NCI-H2107 (cell line): ENCODE measurements at places on chromosomes 5 and 9.

- no peak for DNase-seq
Measured at GRCh38 chr5:109407913-109408312, 1.9 kb downstream of the PJA2 start.

GRCh38 chr5:139757727-139758509 lies 37.7 kb upstream of the PSD2 start:
- no peak for DNase-seq

- peak; percentile 74 for DNase-seq
Measured at GRCh38 chr5:125612181-125612721, 811.0 kb upstream of the GRAMD2B start.

DNA sequence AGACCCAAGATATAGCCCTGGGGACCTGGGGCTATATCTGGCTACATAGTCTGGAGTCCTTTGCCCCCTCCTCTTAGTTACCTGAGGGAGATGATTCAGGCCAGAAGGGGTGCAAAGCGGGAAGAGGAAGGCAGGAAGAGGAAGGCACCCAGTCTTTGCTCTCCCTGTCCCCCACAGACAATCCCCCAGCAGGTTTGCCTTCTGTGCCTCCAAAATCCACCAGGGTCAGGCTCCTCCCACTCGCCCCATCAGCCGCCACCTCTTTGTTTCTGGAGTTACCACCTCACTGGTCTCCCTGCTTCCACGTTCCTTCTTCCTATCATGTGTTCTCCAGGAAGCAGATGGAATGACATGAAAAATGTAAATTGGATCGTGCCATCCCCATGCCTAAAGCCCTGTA lies 31.2 kb upstream of the FABP6 start:
- no peak for DNase-seq

DNA sequence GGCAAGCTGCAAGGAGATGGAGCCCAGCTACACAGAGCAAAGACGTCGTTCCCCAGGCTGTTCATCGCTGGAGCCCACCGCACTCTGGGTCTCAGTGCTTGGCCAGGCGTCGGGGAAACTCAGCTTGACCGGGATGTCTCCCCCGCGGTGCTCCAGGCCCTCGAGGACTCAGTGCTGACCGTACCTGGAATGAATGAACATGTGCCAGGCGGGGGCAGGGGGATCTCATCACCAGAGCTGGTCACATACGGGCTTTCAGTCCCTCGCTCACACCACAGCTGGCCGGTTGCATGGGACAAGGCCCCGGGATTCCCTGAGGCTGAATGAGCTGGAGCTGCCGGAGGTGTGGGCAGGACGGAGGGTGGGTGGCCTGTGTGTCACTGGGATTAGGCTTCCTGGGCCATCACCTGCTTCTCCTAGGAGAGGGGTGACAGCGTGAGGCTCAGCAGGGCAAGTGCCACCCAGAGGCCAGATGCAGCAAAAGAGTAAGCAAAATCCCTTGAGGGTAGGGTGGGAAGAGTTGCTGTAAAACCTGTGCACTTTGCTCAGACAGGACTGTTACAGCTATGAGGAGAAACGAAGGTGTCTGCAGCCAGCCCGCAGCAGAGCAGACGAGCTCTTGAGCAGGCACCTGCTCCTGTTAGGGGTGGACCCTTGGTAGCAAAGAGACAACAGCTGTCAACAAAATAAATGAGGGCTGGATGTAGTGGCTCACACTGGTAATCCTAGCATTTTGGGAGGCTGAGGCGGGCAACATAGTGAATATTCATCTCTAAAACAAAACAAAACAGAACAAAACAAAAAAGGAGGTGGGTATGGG lies 70.7 kb upstream of the RAPGEF1 start:
- DNase-seq: no peak

GRCh38 chr5:132497488-132497997 lies 7.0 kb upstream of the IRF1 start:
- DNase-seq: no peak

DNA sequence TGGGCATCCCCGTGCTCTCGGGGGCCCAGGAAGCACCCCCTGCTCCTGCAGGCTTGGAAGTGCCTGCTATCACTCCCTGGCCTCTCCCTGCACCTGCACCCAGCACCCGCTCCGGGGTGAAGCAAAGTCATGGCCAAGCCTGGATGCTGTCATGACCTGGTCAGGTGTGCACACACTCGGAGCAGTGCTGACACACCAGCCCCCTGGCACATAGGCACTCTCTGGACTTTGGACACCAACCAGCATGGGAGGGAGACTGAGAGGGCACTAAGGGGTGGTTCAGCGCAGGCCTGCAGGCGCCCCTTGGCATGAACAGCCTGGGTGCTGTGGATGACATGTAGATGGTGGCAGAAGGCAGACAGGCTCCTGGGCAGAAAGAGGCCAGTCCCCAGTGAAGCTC lies 158.6 kb downstream of the GHR start:
- DNase-seq: no peak

GRCh38 chr5:14615365-14615764 lies 33.8 kb downstream of the OTULINL start:
- DNase-seq: no peak

- DNase-seq: no peak
Measured at GRCh38 chr5:113252066-113252465, 182.7 kb downstream of the TSSK1B start.

GRCh38 chr9:128550770-128551656 lies 1.4 kb upstream of the SPTAN1 start:
- no peak for DNase-seq

- no peak for DNase-seq
Measured at GRCh38 chr5:121962347-121962670, 534 bp downstream of the SRFBP1 start.

GRCh38 chr9:97592126-97592525 lies 41.0 kb downstream of the TSTD2 start:
- peak; percentile 8 for DNase-seq

DNA sequence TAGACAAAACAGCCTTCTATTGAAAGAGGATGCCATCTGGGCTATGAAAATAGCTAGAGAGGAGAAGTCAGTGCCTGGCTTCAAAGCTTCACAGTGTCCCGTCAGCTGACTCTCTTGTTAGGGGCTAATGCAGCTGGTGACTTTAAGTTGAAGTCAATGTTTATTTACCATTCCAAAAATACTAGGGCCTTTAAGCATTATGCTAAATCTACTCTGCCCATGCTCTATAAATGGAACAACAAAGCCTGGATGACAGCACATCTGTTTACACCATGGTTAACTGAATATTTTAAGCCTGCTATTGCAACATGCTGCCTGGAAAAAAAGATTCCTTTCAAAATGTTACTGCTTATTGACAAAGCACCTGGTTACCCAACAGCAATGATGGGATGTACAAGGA lies 309.1 kb downstream of the NTRK2 start:
- DNase-seq: no peak

DNA sequence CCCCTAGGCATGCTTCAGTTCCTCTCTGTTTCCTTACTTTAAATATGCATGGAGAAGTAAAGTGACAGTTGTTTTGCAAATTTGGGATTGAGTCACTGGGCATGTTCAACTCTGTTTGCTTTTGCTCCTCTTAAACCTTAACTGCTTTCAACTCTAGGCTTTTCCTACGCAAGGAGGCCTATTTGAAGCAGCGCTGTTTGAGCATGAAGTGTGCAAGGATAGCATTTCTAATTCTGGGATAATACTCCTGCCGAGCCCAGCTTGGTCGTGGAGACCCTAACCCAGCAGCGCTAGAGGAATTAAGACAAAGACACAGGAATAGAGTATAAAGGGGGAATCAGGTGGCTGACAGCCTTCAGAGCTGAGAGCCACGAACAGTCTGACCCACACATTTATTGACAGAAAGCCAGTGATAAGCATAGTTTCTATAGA lies 803.4 kb upstream of the CDH10 start:
- DNase-seq: no peak

DNA sequence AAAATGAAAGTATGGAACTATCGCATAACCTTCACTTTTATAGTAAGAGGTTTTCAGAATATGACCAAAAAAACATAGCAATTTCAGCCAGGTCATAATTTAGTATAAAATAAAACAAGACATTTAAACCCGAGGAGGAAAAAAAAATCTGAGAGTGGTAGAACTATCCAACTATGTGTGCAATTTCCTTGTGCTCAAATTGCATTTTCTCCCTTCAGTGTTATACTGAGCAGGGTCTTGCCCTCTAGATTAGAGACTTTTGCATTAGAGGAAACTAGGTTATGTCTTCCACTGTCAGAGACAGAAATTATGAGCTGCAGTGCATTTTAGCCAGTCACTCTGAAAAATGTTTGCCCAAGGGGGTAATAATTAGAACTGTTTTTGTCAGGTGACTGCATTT lies 330.6 kb downstream of the NR2F1-AS1 start:
- no peak for DNase-seq

- DNase-seq: no peak
Measured at GRCh38 chr5:53607886-53608285, 47.4 kb downstream of the NDUFS4 start.

GRCh38 chr9:38244971-38245370 lies 147.5 kb upstream of the ALDH1B1 start:
- DNase-seq: no peak

- DNase-seq: no peak
Measured at GRCh38 chr9:134652291-134653225, 11.0 kb downstream of the COL5A1 start.

DNA sequence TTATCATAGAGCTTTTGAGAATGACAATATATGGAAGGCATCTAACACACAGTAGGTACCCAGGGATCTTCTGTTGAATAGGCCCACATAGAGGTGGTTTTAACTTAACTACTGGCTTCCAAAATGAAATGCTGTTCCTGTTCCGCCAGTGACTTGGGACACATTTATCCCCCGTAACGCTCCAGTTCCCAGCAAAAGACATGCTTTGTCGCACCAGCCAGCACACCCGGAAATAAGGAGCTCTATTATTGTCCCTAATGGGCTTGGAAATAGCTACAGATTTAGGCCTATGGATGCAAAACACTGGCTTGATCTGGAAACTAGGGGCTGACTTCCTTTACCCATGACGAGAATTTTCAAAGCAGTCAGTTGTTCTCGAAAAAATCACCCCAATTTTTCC lies 45.9 kb upstream of the C5orf58 start:
- DNase-seq: no peak

GRCh38 chr9:14706530-14707140 lies 13.4 kb upstream of the ZDHHC21 start:
- DNase-seq: no peak

GRCh38 chr5:129244478-129244877 lies 149.9 kb downstream of the ISOC1 start:
- no peak for DNase-seq

GRCh38 chr9:116003397-116003796 lies 150.2 kb upstream of the PAPPA start:
- DNase-seq: no peak

GRCh38 chr5:74499256-74500050 lies 141.1 kb downstream of the ENC1 start:
- DNase-seq: no peak

DNA sequence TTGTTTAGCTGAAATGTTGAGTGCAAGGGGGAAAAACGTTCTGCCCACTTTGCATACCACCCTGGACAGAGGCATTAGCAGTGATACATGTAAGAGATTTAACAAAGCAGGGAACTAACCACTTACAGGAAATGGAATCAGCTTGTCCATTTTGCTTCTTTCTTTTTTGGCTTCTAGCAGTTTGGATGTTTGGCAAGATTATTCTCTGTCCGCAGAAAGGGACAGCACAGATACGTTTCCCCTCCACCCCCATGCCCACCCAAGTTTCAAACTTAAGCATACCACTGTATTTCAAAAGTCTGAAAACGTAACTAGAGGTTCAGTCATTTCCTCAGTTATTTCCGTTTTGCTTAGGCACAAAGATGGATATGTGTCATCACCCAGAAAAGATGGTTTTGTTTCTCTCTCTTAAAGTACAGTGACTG lies 118.4 kb downstream of the GDNF start:
- DNase-seq: no peak

DNA sequence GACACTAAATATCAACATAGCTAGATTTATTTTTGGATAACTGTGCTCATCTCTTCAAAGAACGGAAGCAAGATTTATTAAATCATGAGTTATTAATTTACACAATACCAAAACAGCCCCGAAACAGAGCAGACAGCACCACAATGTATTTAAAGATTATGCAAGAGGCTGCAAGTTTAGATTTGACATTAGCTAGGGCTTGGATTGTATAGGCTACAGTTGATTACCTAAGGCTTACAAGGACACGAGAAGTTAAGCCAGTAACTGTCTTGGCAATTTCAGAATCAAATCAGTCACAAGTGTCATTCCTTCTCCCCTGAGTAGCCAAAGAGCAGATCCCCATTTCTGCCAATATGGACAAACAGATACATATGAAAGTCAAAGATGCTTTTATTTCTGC lies 152.6 kb downstream of the MED27 start:
- DNase-seq: no peak

DNA sequence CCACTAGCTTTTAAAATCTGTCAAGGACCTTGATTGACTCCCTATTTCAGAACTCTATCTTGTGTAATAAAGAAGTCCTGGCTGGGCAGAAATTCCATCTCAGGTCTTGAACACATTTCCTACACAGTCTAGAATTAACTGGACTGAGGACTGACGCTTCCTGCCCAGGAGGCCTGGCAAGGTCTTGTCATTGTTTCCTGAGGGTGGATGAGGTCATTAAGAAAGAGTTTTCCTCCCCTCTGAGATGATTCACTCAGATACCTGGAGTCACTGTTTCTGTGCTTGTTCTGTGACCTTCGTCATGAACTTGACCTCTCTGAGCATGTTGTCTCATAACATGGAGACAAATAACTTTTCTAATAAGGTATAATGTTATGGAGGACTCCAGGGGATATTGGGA lies 10.0 kb downstream of the MTAP start:
- DNase-seq: no peak

GRCh38 chr5:31639481-31640411 lies 815 bp downstream of the PDZD2 start:
- DNase-seq: no peak

- DNase-seq: no peak
Measured at GRCh38 chr5:139668064-139668880, 20.1 kb downstream of the CXXC5 start.

GRCh38 chr5:75239681-75240080 lies 3.0 kb upstream of the ANKRD31 start:
- DNase-seq: no peak

GRCh38 chr5:149475777-149476176 lies 75.5 kb downstream of the CSNK1A1 start:
- DNase-seq: no peak

DNA sequence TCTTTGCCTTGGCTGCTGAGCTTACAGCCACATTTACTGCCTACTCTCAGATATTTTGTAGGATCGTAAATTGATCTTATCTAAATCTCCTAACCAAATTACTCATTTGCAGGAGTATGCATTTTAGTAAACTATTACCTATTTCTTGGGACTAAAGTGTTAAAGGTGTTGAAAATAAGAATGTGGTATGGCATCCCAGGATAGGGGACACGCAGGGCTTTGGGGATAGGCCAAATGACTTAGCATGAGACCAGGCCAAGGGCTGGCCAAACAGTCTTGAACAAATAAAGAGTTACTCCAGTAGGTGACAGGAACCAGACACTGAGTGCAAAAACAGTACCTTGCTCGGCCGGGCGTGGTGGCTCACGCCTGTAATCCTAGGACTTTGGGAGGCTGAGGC lies 25.1 kb downstream of the TBC1D2 start:
- DNase-seq: no peak

GRCh38 chr5:152329207-152329606 lies 75.9 kb downstream of the NMUR2 start:
- DNase-seq: no peak
